Omental fat pad (tissue), 4 donors: ENCODE measurements at places on chromosomes 11 and 22.

GRCh38 chr22:29156507-29156906 lies 49.2 kb upstream of the EMID1 start:
- DNase-seq = no peak

GRCh38 chr22:37262346-37262745 lies 18.3 kb upstream of the RAC2 start:
- no peak for DNase-seq

- peak; percentile 61 for DNase-seq
Observed at GRCh38 chr22:41699264-41700107, at the start of gene MEI1. Gene MEI1, plus strand, starts transcription at chr22:41699503. Its CDS starts 36 bp downstream, at chr22:41699539.

DNA sequence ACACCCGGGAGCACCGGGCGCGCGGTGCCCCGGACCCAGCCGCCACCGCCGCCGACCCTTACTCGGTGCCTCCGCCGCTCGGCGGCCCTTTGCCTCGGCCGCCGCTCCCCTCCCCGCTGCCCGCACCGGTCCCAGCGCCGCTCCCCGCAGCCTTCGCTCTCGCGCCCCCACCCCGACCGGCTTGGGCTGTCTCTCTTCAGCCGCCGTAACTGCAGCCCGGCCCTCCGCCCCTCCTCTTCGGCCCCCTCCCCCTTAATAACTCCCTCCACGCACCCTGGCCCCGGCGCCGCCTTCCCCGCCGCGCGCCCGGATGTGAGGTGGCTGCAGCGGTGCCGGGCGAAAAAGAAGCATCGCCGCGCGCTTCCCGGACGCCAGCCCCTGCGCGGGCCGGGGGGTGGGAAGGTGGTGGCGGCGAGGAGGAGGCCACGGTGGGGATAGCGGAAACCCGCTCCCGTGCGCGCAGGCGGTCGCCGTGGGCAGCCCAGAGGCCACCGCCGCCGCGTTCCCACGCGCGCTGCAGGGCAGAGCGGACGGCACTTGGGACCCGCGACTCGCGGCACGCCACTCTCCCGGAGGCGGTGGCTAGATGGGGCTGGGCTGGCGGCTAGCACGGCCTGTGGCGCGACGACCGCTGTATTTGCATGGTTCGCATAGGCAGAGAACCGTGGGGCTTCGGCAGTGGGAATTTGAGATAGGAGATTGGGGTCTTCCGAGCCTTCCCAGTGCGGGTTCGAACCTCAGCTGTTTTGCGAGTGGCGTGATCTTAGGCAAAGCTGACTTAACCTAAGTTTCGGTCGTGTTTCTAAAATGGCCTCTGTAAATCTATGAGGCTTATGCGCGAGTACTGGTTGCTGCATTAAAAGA lies at the start of gene EIF4ENIF1:
Gene EIF4ENIF1 (minus strand): TSS at position 211 of the 864 bp plus-strand sequence. CDS start 1,124 bp downstream, outside the sequence.
- peak; percentile 55 for DNase-seq

DNA sequence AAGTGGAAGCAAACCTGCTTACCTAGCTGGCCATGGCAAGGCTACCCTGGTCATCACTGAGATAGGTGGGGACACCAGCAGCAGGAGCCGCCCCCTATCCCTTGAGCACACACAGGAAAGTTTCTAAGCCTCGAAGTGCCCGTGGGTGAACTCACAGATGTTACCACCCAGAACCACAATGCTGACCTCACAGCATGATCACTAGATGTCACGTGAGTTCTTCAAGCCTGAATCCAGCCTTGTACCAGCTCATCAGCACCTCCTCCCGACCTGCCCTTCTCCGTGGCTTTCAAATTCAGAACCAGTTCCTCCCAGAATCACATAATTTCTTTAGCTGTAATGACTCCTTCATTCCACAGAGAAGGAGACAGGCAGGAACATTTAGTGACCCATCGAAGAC lies 24.7 kb upstream of the TIMP3 start:
- DNase-seq = no peak

DNA sequence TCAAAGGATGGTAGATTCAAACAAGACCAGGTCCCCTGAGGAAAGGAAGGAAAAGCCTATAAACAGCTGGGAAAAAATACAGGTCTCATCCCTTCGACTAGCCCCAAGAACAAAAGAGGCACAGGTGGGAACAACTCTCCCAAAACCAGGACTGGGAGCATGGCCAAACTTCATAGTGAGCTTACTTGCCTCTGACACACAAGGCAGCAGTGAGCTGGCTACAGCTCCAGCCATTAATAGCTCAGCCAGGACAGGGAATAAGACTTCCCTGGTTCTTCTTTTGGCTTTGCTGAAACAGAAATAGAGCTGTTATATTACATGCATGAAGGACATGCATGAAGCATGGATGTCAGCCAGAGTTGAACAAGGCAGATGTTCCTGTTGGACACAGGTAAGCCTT lies at the start of gene OR10A2:
Gene OR10A2 (plus strand): TSS at position 97 of the 400 bp plus-strand sequence. CDS start 6,698 bp downstream, outside the sequence.
- DNase-seq = no peak
